Activated naive CD8-positive, alpha-beta T cell treated with anti-CD3 and anti-CD28 coated beads, Interleukin-2, amount 50 U/mL, for 24 hours (primary cell): ENCODE measurements at places on chromosomes 6 and 20.

- no peak overlapping the region for H3K4me3 ChIP-seq
- peaks cover 6% of the 10 kb centered on the region for H3K36me3 ChIP-seq
- DNase-seq: no peak
- peaks cover 4% of the 10 kb centered on the region for H3K27me3 ChIP-seq
Observed at GRCh38 chr20:53897884-53898555, 172.4 kb downstream of the BCAS1 start.

DNA sequence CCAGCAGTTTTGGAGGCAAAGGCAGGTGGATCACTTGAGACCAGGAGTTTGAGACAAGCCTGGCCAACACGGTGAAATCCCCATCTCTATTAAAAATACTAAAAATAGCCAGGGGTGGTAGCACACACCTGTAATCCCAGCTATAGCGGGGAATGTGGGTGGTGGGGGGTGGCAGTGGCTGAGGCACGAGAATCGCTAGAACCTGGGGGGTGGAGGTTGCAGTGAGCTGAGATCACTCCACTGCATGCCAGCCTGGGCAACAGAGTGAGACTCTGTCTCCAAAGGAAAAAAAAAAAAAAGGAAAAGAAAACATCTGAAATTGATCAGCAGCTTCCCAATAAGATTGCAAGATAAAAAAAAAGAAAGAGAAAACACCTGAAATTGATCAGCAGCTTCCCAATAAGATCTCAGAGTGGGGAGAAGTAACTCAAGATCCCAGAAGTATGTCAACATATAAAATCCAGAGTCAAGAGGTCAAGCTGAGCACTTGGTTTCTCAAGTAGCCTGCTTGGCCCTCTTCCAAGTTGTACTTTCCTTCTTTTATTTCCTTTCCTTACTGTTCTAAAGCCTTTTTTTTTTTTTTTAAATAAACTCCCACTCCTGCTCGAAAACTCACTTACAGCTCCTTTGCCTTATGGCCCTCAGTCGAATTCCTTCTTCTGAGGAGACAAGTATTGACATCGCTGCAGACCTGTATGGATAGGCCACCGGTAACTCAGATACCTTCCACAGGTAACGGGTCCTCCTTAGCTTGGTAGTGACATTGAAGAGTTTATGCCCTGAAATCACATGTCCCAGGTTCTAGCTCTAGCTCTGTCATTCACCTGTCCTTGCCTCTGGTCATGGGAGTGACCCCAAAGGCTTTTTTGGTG lies 368.5 kb upstream of the SYNCRIP start:
- no peak overlapping the region for H3K27ac ChIP-seq
- no peak for DNase-seq
- no peaks in the 10 kb centered on the region for H3K36me3 ChIP-seq
- H3K4me1 ChIP-seq: no peaks in the 10 kb centered on the region
- no peak overlapping the region for H3K4me3 ChIP-seq

DNA sequence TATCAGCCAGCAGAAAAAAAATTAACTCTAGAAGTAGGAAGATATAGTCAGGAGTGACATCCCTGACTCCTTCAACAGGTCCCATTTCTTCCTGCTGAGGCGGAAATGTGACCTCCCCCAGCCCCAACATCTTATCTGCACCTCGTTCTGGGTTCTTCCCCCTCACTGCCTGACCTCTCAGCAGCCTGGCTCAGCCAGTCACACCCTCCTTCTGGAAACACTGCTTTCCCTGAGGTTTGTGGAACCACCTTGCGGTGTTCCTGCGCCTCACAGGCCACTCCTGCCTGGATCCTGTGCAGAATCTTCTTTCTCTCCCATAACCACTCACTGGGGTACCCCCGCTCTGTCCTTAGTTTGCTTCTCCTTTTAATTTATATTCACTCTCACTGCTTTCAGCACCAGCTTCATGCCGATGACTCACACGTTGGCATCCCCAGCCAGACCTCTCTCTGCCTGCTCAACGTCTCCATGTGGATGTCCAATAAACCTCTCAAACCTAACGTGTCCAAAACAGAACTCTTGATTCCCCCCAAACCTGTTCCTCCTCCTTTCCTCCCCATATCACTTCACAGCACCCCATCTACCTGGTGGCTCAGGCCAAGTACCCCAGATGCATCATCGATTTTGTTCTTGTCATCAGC lies 222.8 kb upstream of the PLN start:
- no peaks in the 10 kb centered on the region for H3K4me1 ChIP-seq
- no peak overlapping the region for H3K4me3 ChIP-seq
- H3K36me3 ChIP-seq: no peaks in the 10 kb centered on the region
- no peak overlapping the region for H3K27ac ChIP-seq

GRCh38 chr6:138765896-138766655 lies 7.5 kb upstream of the CCDC28A start:
- H3K36me3 ChIP-seq: no peaks in the 10 kb centered on the region
- peaks cover 2% of the 10 kb centered on the region for H3K27me3 ChIP-seq
- H3K27ac ChIP-seq: no peak overlapping the region
- H3K4me1 ChIP-seq: peaks cover 17% of the 10 kb centered on the region
- no peak for DNase-seq

- H3K27ac ChIP-seq: no peak overlapping the region
- no peak for DNase-seq
- no peaks in the 10 kb centered on the region for H3K36me3 ChIP-seq
- H3K4me1 ChIP-seq: peaks cover 16% of the 10 kb centered on the region
- H3K4me3 ChIP-seq: no peak overlapping the region
Observed at GRCh38 chr20:17849901-17850683, 118.5 kb downstream of the SNX5 start.

DNA sequence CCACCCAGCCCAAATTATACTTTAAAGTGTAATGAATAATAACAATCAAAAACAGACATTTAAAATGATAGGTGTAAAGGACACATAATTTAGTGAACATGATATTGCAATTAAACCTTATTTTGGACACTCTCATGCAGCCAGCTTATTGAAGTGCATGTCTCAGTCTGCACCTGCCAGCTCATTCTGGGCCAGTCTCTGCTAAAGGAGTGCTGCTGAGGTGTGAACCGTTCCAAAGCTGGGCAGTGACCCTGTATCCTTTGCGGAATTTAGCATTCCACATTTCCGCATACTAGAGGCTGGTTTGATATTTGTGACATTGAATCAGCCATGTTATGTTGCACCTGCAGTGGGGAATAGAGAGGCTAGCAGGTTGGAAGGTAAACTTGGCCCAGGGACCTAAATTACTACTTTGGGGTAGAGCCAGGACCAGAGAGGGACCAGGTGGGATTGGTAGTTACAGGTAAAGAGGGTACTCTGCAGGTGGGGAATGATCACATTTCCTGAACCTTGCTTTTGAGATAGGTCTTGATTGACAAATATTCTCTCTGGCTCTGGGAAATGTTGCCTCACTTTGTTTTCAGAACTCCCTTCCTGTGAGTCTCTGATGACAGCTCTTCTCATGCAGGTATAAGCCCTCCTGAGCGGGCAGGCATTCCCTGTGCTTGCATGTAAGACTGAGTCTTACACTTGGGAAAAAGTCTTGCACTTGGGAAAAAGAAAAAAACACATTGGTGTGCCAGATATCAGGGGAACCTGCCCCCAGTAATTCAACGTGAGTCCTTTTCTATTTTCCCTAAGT lies 26.2 kb downstream of the TULP4 start:
- H3K36me3 ChIP-seq: peaks cover 21% of the 10 kb centered on the region
- no peaks in the 10 kb centered on the region for H3K27me3 ChIP-seq
- peaks cover 10% of the 10 kb centered on the region for H3K4me1 ChIP-seq
- H3K4me3 ChIP-seq: no peak overlapping the region

DNA sequence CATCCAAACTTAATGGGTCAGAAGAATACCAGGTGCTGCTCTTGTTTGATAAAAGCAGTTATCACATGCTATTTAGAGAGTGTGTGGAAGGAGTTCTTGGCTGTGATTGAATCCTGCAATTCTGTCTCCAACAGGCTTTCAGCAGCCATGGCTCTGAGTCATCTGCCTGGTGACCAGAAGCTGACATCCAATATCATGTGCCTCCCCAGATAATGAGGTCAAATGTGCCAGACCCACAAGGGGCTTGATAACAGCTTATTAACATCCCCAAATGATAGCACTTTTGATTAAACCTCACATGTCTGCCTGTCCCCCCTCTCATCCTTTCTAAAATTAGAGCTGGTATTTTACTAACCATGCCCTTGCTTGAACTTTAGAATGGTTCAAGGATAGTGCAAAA lies 175.7 kb upstream of the PLN start:
- no peak overlapping the region for H3K4me3 ChIP-seq
- H3K27ac ChIP-seq: no peak overlapping the region
- H3K4me1 ChIP-seq: no peaks in the 10 kb centered on the region
